ENCODE measurements at places on chromosomes 4 and X. TPM values are rescaled to one million over a fixed set of nuclear protein-coding genes. Genes with fewer than 3 reads are reported as not detected.

The F8A3 gene
- total RNA-seq: 11.0 TPM

The PDLIM5 gene
- 90.8 TPM for total RNA-seq

The NUDT11 gene
- 8.3 TPM for total RNA-seq

The ZIC3 gene
- total RNA-seq: not detected

The PABPC5 gene
- 1.6 TPM for total RNA-seq

The STOX2 gene
- 0.18 TPM for total RNA-seq

The SUPT20HL2 gene
- total RNA-seq: not detected

The ABLIM2 gene
- 0.32 TPM for total RNA-seq

The CRLF2 gene
- total RNA-seq: not detected

The STATH gene
- total RNA-seq: not detected

The TCEAL7 gene
- 4.2 TPM for total RNA-seq

The TLR10 gene
- not detected for total RNA-seq

The GIMD1 gene
- not detected for total RNA-seq

The CCKAR gene
- total RNA-seq: not detected

The CT83 gene
- total RNA-seq: not detected

The SEC31A gene
- 264 TPM for total RNA-seq

The SOWAHD gene
- not detected for total RNA-seq

The ZAR1 gene
- total RNA-seq: not detected

The ZCCHC12 gene
- total RNA-seq: not detected

The ZNF157 gene
- total RNA-seq: not detected

The ASB9 gene
- 0.18 TPM for total RNA-seq

The DOK7 gene
- not detected for total RNA-seq

The NAP1L5 gene
- total RNA-seq: 6.8 TPM

The RAB39B gene
- not detected for total RNA-seq

The PQBP1 gene
- total RNA-seq: 55.8 TPM

The AR gene
- 1.6 TPM for total RNA-seq

The DAPP1 gene
- total RNA-seq: not detected

The SASH3 gene
- total RNA-seq: not detected

The PRDM5 gene
- 3.8 TPM for total RNA-seq

The ARR3 gene
- not detected for total RNA-seq

The NPY1R gene
- total RNA-seq: 3.6 TPM

The SHOX gene
- not detected for total RNA-seq
